Effector memory CD8-positive, alpha-beta T cell (primary cell): ENCODE measurements at places on chromosomes 6 and 20.
A peak's percentile ranks its signal among the peaks of the same experiment; 100 is the strongest.

DNA sequence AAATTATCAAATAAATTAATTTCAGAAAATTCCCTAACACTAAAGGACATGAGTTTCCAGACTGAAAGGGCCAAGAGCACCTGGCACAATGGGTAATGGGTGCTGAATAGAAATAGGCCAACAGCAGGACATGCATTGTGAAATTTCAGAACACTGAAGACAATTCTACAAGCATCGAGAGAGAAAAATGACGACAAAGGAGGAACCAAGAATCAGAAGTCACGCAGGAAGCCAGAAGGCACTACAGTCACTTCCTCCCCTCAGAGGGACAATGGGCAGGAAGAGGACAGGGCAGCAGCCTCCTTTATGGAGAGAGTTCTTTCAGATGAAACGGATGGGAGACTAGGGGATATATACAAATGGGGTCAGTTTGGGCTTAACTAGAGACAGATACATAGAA is 29.6 kb downstream of the PCNA start:
- peak overlapping the region; percentile 82 for H3K27ac ChIP-seq
- DNase-seq: no peak
- H3K36me3 ChIP-seq: peaks cover 8% of the 10 kb centered on the region
- peak overlapping the region; percentile 4 for H3K4me3 ChIP-seq

DNA sequence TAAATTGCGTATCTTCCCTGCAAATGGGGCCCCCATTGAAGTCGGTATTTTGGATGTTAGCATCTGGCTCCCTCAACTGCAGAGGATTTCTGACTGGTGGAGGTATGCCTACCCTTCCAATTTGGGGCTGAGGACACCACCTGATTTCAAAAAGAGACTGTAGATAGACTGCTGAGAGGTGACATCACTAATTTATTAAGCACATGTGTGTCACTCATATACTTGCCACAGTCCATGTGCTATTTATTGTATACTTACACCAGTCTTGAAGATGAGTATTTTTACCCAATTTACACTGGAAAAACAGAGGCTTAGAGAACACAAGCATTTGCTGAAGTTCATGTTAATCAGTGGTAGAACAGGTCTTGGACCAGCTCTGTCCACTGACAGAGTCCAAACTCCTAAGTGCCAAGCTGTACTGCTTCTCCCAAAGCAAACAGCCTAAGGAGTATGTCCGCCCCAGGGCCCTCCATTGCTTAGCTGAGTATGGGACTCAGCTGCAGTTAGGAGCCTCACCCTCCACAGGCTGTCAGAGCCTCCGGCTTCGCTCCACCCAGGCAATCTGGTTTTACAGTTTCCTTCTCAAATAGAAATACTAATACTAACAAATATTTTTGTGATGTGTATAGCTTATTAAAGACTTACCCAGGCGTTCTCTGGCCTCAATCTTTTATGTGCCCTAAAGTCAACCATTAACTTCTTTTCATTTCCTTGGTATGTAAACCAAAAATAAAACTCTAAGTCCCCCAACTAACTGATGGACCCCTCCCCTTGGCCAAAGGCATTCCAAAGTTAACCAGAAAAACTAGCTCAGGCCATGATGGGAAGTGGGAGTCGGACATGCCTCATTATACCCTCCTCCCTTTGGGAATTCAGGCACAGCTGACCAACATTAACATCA is 17.5 kb downstream of the RIN2 start:
- no peak overlapping the region for H3K4me3 ChIP-seq
- no peaks in the 10 kb centered on the region for H3K4me1 ChIP-seq
- DNase-seq: no peak
- no peak overlapping the region for H3K27ac ChIP-seq
- H3K36me3 ChIP-seq: no peaks in the 10 kb centered on the region

- H3K36me3 ChIP-seq: no peaks in the 10 kb centered on the region
- peaks cover 3% of the 10 kb centered on the region for H3K4me1 ChIP-seq
- H3K27me3 ChIP-seq: no peaks in the 10 kb centered on the region
- no peak overlapping the region for H3K27ac ChIP-seq
Observed at GRCh38 chr6:126195625-126196236, 144.2 kb upstream of the CENPW start.

GRCh38 chr6:13427801-13428582 is 59.4 kb downstream of the GFOD1 start:
- peak overlapping the region; percentile 70 for H3K4me3 ChIP-seq
- DNase-seq: peak; percentile 68
- H3K36me3 ChIP-seq: peaks cover 21% of the 10 kb centered on the region
- H3K27ac ChIP-seq: peak overlapping the region; percentile 94

DNA sequence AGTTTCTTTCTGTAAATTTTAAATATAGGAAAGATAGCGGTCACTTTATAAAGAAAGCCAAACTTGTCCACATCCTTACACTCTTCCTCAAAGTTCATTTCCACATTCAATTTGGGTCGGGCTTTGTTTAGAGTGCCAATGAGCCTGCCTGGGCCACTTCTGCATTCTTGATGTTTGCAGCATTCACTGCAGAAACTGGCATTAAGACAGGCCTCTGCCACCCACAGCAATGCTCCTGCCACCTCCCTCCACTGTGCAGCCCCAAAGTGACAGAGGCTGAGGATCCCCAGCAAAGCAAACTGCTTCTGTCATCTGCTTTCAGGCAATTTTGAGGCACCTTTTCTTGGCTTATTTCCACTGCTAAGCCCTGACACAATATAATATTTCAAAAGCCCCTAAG is 61.2 kb downstream of the TNFAIP3 start:
- peak overlapping the region; percentile 71 for H3K4me3 ChIP-seq
- H3K27me3 ChIP-seq: no peaks in the 10 kb centered on the region

GRCh38 chr6:127338936-127339335 is 4.5 kb downstream of the ECHDC1 start:
- H3K27ac ChIP-seq: no peak overlapping the region
- no peaks in the 10 kb centered on the region for H3K36me3 ChIP-seq
- no peak overlapping the region for H3K4me3 ChIP-seq
- H3K27me3 ChIP-seq: no peaks in the 10 kb centered on the region
- DNase-seq: no peak
- peaks cover 38% of the 10 kb centered on the region for H3K4me1 ChIP-seq

DNA sequence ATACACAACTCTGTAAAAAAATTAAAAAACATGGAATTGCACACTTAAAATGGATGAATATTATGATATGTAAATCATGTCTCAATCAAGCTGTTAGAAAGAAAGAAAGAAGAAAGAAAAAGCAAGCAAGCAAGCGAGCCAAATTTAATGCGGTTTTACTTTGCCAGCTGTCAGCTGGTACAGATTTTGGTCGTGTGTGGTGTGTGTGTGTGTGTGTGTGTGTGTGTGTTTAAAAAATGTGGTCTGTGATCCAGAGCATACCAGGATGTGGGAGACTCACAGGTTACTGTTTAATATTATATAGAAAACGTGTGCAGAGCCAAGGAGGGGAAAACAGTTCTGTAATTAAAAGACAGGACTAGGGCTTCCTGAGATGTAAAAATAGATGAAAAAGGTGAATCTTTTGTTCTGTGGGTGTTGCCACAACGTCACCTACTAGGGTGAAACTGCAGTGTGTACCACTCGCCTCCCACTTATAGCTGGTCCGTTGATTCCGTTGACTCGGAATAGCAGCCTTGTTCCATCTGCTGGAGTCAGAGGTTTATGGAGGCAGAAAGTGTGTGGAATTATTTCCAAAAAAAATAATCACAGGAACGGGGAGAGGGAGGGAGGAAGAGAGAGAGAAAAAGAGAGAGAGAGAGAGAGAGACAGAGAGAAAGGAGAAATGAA is 197.7 kb downstream of the BCAS1 start:
- peak; percentile 45 for DNase-seq
- H3K36me3 ChIP-seq: peaks cover 21% of the 10 kb centered on the region
- no peaks in the 10 kb centered on the region for H3K27me3 ChIP-seq
- H3K27ac ChIP-seq: peak overlapping the region; percentile 66
